WTC11 (cell line): ENCODE measurements at places on chromosomes 5 and 9. TPM values are rescaled to one million over a fixed set of nuclear protein-coding genes. Genes with fewer than 3 reads are reported as not detected.

DNA sequence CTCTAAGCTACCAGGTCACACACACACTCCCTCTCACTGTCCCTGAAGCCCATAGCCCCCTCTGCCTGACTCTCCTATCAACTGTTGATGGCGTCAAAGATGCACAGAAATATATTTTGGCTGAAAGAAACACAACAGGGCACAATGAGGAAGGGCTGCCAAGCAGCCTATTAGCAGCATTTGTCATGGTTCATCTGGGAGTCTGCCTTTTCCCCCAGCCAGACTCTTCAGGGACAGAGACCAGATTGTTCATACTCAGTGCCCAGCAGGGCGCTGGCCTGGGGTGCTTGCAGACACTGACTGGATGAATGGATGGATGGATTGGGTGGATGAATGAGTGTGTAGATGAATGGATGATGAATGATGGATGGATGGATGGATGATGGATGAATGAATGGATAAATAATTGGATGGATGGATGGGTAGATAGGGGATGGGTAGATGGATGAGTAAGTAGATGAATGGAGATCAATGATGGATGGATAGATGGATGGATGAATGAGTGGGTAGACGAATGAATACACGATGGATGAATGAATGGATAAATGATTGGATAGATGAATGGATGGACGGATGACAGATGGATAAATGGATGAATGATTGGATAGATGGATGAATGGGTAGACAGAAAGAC is 90.5 kb downstream of the ADAMTS2 start:
- H3K27me3 ChIP-seq = no peaks in the 10 kb centered on the region
- no peak overlapping the region for H3K4me3 ChIP-seq
- H3K27ac ChIP-seq = no peak overlapping the region

AMBP gene
- total RNA-seq = 3.3 to 3.6 TPM (median 3.5 TPM) in 3 replicates

PIP5K1B gene
- total RNA-seq = 5.2 to 6.0 TPM (median 5.7 TPM) in 3 replicates

GRCh38 chr9:86809759-86810367 is 137.4 kb downstream of the GAS1 start:
- H3K27ac ChIP-seq = no peak overlapping the region
- peaks cover 3% of the 10 kb centered on the region; the same call in 1 of the 2 replicates for H3K4me1 ChIP-seq
- no peak overlapping the region for H3K4me3 ChIP-seq
- peaks cover 2% of the 10 kb centered on the region; the same call in 1 of the 2 replicates for H3K27me3 ChIP-seq

DNA sequence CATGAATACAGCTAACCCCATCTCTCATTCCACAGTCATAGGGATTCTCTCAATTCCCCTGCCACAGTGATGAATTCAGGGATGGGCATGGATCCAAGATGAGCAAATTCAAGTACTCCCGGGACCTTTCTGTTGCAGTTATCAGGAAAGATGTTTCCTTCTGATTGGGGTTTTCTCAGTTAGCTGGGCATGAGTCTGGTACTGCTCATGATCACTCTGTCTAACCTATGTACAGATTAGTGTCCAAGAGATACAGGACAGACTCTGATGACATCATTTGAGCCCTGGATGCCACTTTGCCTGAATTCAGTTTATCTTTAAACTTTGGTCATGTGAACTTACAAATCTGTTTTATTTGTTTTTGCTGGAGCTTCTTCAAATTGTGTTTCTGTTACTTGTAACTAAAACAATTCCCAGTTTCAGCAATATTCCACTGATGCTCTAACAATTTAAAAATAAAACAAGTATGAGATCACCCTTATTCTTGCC is 257.7 kb upstream of the KLF9 start:
- H3K36me3 ChIP-seq = no peaks in the 10 kb centered on the region
- H3K27me3 ChIP-seq = no peaks in the 10 kb centered on the region
- no peak overlapping the region for H3K4me3 ChIP-seq
- no peak overlapping the region for H3K27ac ChIP-seq
- DNase-seq = no peak
